ENCODE measurements at places on chromosomes 5 and 9. TPM values are rescaled to one million over a fixed set of nuclear protein-coding genes. Genes with fewer than 3 reads are reported as not detected.
A peak's percentile ranks its signal among the peaks of the same experiment; 100 is the strongest.

DNA sequence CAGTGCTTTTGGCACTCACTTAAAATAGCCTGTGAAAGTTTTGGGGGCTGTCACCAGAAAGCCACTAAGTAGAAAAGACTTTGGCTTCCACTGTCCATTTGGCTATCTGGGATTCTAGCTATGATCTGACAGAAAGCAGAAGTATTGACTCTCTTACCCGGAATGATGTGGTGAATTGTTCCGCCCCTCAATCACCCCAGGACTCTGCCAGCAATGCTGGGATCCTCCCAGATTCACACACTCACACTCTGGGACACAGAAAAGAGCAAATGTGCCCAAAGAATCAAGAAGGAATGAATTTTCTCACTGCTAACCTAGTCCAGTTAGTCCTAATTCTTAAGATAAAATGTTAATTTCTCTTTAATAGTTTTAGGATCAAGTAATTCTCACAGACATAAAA, 576.9 kb downstream of the BNC2 start:
- DNase-seq, result no peak

DNA sequence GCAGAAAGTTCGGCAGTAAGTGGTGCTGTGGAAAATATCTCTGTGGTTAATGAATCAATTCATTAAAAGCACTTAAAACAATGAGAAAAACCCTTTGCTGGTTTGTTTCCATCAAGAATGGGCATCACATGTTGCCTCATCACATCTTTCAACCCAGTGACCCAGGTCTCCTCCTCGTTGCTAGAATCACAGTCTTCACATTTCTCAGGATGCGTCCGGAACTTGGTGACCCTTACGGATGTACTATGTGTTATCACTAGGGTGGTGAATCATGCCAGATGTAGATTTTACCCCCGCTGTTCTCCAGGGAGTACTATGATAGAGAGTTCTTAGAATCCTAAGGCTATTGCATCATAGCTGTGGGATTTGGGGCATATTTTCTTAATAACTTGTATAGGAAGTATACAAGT, 217.9 kb upstream of the KLF4 start:
- DNase-seq, result no peak

DNA sequence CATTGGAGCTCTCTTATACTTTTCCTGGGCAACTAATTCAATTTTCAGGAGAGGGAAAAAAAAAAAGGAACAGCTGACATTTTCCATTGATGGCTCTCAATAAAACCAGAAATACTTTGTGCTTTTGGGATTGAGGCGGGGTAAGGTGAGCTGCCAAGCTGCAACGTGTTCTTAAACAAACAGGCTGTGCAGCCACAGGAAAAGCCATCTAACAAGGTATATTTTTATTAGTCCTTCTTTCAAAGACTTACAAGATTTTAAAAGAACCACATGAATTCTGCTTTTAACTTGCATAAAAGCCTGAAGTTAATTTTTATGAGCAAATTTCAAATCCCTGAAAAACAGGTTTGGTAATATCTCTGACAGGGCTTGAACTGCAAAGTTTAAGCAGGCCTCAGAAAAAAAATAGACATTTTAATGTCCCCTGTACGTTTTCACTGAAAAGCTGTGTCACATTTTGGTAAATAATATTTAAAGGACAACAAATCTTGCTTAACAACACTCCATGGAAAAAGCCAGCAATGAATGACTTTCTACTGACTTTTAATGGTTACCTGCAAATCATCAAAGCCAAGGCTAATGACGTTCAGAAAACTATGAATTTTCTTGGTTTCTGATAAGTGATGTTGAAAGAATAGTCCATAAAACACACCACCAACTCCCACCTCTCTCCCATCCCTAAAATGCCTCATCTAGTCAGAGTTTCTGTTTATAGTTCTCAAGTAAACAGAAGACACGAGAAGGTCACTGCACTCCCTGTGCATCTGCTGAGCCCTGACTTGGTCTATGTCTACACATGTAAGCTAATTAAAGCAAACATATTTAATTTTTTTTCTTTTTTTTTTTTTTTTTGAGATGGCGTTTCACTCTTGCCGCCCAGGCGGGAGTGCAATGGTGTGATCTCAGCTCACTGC, 433.6 kb downstream of the PIK3R1 start:
- peak; percentile 85 for DNase-seq

The ANKRD18A gene
- 1.8 TPM for total RNA-seq

The MRPL22 gene
- total RNA-seq, result 39.2 TPM

DNA sequence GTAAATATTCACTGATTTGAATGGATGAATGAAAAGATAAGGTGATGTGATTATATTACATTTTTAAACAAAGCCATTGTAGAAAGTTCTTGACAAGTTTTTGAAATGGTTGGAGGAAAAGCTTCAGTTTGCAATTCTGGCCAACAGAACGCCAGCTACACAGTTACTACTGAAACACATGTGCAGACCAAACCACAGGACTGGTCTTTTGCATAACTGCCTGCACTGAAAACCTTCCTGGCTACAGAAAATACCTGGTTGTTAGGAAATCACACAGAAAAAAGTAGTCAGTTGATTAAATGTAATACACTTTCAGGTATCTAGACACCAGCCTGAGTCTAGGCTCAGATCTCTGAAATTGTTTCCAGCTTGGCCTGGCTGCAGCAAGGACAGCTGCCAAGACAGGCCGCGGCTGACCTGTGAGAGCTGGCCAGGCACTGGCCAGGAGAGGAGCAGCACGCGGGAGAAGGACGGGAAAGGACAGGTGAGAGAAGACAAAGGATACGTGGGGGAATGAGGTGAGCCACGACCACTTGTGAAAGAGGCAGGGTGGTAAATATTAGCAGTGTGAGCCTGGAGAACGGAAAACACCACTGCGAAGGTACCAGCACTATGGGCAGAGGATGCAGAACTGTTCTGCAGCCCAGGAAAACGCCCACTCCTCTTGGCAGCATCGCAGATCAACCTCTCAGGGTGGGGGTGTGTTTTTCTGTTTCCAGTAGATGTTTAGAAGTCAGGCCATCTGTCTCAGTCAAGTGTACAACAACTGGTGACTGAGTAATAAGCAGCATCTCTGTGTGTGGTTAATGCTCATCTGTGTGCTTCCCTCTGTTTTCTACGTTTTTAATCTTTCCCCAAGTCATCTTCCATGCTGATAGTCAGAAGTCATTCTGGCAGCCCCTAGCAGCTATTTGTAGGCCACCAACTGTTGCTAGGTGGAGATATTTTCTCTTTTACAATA, 137.4 kb downstream of the SCAMP1 start:
- no peak for DNase-seq

DNA sequence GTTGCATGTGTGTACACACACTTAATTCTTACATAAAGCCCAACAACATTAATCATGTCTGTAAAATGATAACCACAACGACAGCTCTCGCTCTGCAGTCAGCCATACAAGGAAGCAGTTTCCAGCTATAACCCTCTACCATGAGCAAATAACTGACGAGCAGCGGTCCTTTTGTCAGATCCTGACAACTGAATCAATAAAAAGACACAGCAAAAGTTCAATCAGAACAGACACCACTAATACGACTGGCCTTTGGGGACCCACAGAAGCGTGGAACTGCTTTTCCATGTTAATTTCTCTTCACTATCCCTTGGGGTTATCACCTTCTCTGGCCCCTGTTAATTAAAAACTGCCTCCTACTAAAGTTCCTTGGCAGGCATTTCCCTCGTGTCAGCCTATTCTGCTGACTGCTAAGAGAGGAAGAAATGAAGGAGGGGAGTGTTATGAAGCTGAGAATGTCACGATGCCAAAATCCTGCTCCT, 722.8 kb upstream of the GRAMD2B start:
- DNase-seq, result no peak

- DNase-seq, result peak; percentile 69
Observed at GRCh38 chr9:91771027-91771426, 179.0 kb downstream of the ROR2 start.

The HAVCR2 gene
- total RNA-seq, result 2.3 TPM

DNA sequence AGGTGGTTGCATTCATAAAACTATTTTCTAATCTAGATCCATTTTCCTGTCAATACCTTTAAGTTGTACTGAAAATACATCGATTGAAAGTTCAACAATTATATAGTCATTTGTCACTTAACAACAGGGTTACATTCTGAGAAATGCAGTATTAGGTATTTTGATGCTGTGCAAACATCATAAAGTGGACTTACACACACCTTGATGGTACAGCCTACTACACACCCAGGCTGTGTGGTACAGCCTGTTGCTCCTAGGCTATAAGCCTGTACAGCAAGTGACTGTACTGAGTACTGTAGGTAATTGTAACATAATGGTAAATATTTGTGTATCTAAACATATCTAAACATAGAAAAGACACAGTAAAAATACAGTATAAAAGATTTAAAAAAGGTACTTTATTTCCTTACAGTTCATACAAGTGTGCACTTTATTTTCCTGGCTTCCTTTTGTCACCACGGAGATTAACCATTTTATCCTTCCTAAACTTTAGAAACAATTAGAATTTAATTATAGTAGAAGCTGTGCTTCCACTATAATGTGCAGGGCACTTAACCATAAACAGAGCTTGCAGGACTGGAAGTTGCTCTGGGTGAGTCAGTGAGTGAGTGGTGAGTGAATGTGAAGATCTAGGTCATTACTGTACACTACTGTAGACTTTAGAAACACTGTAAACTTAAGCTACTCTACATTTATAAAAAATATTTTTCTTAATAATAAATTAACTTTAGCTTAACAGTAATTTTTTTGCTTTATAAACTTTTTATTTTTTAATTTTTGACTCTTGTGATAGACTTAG, 42.9 kb upstream of the MEF2C start:
- no peak for DNase-seq

DNA sequence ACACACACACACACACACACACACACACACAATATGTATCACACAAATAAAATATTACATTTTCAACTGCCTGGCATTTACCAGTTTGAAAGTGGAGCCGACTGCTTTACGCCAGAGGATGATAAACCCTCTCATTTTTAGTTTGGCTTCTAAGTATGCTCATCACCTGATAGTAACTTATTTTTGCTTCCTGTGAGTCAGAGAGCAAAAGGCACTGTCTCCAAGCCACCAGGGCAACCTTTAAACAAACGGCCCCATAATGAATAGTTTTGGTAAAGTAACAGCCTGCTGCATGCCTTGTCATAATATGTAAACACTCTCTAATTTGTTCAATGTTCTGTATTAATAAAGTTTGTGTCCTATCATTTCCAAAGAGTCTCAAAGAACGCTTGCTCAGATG, 26.9 kb downstream of the KLF4 start:
- DNase-seq, result no peak

GRCh38 chr5:177094224-177095087, 7.7 kb downstream of the FGFR4 start:
- peak; percentile 91 for DNase-seq

The CAVIN4 gene
- not detected for total RNA-seq

GRCh38 chr5:10689391-10690081, 71.5 kb downstream of the DAP start:
- no peak for DNase-seq
